ENCODE measurements at places on chromosomes 7 and 10.

DNA sequence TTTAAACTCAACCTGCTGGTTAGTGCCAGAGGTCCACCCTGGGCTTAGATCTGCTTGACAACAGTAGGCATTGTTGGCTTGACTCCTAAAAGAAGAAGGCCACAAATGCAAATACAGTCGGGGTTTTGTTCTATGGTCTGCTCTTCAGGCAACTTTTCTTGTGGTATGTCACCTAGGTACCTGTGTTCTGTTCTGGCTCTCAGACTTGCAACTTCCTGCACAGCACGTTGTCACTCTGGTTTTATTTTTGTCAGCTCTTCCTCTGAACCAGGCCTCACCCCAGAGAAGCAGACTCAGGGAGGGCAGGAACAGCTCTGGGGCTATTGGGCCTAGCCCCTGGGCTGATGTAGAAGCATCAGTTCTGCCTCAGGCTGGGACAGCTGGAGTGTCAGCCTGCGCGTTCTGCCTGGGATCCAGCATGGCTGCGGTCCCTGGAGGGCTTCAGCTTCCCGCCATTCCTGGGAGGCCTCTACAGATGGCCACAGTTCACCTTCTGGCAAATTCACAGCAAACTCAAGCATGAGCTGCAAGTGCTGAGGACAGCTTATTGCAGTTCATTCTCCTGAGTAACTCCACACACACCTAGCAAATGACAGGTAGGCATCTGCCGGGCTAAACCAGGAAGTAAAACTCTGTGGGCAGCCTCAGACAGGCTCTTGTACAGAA lies 11.0 kb upstream of the PDCD4 start:
- no peak for DNase-seq

DNA sequence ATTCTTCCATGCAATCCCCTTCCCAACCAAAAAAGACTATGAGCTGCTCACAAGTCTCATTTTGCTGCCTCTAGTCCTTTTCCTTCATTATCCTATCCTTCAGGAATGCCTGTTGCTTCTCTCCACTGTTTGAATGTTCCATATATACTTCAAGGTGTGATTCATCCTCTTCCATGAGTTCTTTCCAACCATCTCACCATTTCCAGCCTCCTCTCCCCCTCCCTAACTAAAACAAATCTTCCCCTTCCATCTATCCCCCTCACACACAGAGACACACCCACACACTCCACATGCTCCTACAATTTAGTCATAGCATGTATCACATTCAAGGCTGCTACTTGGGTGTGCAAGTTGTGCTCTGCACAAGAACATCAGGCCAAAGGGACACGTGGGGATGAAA lies 254.3 kb downstream of the DYNC1I1 start:
- DNase-seq = no peak

DNA sequence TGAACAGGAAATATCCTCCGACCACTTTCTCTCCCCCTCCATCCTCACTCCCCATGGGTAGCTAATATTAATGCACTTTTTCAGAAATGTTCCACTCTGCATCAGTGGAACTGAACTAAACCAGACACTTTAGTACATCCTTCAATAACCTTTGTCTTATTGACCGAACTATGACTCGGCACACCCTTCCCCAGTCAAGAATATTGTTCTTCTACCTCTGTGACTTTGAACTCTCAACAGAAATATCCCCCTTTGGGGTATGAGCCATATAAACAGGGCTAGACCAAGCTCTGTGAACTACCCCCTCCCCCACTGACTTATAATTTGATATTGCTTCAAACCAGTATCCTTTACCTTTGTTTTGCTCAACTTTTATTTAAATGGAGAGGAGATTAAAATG lies 57.9 kb upstream of the CAPZA2 start:
- DNase-seq = no peak

DNA sequence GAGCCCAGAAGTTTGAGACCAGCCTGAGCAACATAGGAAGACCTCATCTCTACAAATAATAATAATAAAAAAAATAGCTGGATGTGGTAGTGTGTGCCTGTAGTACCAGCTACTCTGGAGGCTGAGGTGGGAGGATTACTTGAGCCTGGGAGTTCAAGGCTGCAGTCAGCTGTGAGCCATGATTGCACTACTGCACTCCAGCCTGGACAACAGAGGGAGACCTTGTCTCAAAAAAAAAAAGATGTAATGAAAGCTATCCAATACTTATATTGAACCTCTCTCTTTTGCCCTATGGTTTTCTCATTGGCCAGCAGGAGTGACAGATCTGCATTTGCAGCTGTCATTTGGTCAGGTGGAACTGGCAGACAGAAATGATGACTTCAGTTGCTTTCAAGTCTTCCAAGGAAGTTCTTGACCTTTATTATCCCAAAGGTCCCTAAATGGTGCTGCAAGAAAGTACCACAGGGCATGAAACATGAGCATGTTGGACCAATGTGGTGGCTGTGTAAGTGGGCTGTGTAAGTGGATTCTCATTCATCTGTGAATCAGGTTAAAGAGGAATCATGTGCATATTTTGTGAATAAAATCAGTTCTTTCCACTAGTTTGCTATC lies 99.4 kb downstream of the CALD1 start:
- no peak for DNase-seq

GRCh38 chr10:712089-712488 lies 22.6 kb upstream of the DIP2C start:
- no peak for DNase-seq

- no peak for DNase-seq
Measured at GRCh38 chr10:69438536-69439349, 12.5 kb upstream of the TSPAN15 start.

DNA sequence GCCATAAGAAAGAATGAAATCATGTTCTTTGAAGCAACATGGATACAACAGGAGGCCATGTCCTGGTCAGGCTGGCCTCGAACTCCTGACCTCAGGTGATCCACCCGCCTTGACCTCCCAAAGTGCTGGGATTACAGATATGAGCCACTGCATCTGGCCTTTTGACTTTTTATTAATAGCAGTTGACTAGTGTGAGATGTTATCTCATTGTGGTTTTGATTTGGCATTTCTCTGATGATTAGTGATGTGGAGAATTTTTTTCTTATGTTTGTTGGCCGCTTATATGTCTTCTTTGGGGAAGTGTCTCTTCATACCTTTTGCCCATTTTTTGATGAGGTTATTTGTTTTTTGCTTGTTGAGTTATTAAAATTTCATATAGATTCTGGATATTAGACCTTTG lies 400.9 kb downstream of the SUGCT start:
- DNase-seq = no peak

GRCh38 chr10:119299531-119299930 lies 92.2 kb downstream of the GRK5 start:
- no peak for DNase-seq

DNA sequence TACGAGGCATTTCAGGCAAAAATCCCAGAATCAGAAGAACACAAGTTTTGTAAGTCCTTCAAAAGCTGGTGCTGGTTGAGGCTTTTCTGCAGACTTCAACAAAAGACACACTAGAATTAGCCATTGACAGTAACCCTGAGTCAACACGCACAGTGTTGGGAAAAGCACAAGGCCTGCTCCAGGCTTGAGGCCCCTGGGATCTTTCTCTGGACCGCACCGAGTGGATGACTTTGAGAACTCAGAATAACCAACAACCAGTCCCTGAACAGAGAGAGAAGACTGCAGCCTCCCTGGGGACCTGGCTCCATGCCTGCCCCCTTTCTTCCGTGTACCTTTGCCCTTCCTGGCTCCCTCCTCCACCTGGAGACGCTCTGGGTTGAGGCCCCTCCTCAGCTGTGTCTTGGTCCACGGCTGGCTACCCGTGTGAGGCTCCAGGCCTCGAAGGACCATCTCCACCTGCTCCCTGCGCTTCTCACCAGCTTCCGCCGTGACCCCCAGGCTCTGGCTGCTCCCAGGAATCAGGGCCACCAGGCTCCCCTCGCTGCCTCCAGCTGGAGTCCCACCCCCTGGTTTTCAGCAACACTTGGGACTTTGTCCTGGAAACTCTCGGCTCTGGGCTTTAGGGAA lies 28.4 kb downstream of the DIP2C start:
- DNase-seq = no peak

DNA sequence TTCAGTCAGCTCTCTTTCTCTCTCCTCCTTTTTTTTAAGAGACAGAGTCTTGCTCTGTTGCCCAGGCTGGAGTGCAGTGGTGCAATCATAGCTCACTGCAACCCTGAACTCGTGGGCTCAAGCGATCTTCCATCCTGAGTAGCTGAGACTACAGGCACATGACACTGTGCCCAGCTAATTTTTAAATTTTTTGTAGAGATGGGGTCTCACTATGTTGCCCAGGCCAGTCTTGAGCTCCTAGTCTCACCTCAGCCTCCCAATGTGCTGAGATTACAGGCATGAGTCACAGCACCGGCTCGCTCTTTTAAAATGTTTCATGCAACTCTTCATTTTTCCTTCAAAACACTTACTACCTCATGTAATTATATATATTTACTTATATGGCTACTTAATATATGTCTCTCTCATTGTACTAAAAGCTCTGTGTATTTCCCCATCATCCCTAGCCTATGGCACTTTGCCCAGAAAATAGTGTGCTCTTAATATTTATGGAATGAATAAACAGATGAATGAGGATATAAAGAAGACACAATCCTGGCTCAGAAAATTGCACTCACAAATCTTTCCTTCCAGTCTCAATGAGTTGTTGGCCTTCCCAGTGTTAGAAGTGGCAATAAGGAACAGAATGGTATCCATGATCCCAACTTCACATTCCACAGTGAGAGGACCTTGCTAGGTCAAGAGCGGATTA lies 33.9 kb downstream of the EBLN1 start:
- no peak for DNase-seq

- DNase-seq = no peak
Measured at GRCh38 chr7:143002106-143002505, 24.8 kb downstream of the OR9A2 start.

GRCh38 chr7:101804967-101805366 lies 12.5 kb upstream of the CUX1 start:
- DNase-seq = no peak

- no peak for DNase-seq
Measured at GRCh38 chr7:156667110-156667426, 26.5 kb downstream of the RNF32 start.

DNA sequence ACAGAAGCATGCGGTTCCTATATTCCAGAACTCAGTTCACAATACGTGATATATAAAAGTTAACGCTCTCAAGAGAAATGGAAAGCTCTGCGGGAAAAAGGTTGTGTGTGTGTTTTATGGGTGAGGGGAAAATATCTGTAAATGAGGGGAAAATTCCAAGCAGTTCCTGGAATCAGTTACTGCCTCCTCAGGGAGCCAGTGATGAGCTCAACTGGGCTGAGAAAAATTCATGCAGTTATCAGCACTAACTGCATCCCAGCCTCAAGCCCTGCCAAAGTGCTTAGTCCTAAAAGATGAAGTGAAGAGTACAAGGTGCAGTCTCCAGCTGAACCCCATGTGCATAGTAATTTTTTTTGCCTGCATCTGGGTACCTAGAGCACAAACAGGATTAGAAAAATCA lies 191.9 kb downstream of the CDK14 start:
- no peak for DNase-seq

GRCh38 chr10:101080933-101081931 lies 19.4 kb downstream of the KAZALD1 start:
- no peak for DNase-seq

- DNase-seq = no peak
Measured at GRCh38 chr10:70592746-70593512, 9.6 kb downstream of the PRF1 start.

GRCh38 chr7:46908770-46909169 lies 673.1 kb downstream of the TNS3 start:
- no peak for DNase-seq

GRCh38 chr7:22375359-22376048 lies 18.6 kb upstream of the RAPGEF5 start:
- no peak for DNase-seq

GRCh38 chr10:92719991-92720830 lies 30.5 kb downstream of the HHEX start:
- no peak for DNase-seq

Measured in stimulated activated CD4-positive, alpha-beta T cell treated with anti-CD3 and anti-CD28 coated beads, TNF-alpha, amount 100 ng/mL, for 48 hours (primary cell).